Uterus (tissue), 4 donors: ENCODE measurements at places on chromosomes 4 and X. TPM values are rescaled to one million over a fixed set of nuclear protein-coding genes. Genes with fewer than 3 reads are reported as not detected.

The GAGE12F gene
- total RNA-seq = not detected

The CT83 gene
- total RNA-seq = not detected

The SLC38A5 gene
- 8.1 TPM for total RNA-seq

The TCEAL2 gene
- total RNA-seq = 34.9 TPM

The UGT2B17 gene
- not detected for total RNA-seq

The CENPVL1 gene
- total RNA-seq = not detected

The DCAF4L1 gene
- total RNA-seq = not detected

DNA sequence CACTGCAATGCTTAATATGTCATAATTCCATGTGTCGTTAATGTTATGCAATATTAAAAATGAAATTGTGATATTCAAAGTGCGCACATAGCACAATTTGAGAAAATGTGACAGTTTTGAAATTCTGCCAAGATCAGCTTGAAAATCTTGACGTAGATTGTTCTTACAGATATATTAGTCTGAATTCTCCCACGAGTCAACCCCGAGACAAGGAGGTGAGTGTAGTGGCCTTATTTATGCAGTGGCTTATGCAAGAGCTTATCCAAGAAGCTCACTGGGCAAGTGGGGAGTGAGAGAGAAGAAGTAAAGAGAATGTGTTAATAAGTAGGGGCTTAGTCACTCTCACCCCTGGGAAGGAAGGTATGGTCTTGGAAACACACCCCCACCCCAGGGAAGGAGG lies 286.1 kb upstream of the STS start:
- no peak for DNase-seq

DNA sequence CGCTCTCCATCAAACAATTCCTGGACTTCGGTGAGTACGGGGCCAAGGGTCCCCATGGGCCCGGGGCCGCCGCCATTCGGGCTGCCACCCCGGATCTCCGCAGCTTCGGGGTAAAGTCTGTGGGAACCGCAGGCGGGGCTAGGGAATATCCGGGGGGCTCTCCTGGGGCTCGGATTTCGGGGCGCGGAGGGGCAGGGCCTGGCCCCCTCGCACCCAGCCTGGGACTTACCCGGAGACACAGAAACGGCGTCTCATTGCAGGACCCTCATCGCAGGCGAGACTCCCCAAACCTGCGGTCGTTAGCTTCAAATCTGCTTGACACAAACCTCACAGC lies 413 bp downstream of the PDK3 start:
- DNase-seq = no peak

DNA sequence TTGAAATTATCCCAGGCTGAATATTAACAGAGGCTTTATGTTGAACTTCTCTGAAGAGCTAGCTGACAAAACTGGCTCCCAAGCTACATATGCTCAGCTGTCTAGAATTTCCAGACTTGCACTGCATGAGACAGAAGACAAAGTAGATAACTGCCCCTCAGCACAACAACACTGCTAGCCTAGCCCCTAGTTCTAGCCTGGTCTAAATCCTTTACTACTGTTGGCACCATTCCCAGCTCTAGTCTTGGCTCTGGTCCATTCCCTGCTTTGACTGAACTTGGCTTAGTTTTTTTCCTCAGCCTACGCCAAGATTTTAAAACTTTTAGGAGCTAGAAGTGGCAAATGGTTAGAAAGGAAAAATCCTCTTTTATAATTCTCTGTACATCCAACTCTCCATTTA lies 7.6 kb upstream of the OPHN1 start:
- peak; percentile 86 for DNase-seq

DNA sequence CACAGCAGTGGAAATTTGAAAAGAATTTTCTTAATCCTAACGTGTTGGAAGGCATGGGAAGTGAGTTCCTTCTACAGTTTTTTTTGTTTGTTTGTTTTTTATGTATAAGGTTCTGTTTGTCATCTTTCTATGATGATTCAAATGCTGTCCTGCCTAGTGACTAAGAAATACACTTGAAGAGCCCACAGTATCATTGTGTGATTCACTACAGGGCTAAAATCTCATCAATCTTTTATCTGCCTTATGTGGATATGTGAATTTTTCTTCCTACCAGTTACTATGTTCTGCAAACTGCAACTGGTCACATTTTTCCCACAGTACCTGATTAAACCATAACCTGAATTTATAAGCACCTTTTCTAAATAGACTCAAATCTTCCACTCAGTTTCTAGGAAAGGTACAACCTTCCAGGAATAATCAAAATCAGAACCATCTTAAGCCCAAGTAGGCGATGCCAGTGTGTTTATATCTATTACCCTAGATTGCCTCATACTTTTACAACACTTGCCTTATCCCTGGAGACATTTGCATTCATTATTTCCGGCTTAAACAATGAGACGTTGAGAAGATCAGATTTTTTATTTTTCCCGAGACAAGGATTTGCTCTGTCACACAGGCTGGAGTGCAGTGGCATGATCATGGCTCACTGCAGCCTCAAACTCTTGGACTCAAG lies 214.6 kb upstream of the GALNT7 start:
- no peak for DNase-seq

DNA sequence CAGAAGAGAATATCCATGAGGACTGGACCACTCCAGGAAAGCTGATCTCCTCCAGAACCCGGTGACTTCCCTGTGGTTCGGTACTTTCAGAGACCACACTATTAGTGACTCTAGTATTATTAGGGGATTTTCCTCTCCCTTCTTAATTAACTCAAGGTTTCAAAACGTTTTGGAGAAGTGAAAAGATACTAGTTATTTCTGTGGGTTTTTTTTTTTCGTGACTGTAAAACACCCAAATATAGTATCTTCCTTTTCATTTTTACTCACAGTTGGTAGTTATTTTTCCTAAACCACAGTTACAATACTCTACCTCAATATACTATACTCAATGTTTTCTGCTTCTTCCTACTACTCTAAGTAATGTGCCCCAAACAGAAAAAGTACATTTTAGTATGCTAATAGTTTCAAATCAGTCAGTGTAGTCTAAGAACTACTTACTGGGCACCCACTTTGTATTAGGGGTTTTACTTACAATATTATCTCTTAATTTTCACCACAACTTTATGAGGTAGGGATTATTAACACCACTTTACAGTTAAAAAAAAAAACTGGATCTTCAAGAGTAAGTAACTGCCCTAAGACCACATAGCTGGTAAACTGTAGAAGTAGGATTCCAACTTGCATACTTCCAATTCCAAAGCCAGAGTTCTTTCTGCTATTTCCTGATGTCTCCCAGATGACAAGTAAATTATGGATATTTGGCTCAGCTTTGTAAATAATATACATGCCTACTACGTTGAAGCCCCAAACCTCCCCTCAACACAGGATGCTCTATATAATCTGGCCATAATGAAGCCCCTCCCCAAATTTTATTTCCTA lies 45.0 kb downstream of the SLC9A7 start:
- no peak for DNase-seq

DNA sequence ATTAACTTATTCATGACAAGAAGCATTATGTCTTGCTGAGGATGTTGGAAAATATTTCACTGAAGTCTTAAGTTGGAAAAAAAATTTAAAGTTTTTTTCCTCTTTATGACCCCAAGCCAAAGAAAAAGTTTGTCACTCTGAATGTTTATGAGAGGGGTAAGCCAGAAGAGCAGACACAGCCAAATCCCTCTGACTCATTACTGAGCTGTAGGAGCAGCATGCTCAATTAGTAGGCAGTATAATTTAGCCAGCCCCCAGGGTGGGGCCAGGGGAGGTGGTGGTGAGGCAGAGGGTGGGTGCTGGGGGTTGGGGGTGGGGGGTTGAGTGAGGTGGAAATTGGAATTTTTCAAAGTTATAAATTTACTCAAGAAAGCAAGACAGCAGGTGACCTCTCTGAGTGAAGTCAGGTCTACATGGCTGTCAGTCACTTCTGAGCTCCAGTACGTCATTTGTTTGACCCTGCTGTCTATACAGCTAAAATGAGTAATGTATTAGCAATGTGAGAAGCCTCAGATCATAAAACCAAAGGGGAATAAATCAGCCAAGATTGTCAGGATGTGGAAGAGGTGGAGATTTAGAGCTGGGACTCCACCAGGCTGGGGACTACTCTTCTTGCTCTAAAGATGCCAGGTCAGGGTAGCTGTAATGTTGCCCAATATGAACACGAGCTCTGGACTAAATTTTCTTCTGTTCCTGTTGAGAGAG lies 98.8 kb upstream of the NDP start:
- no peak for DNase-seq

DNA sequence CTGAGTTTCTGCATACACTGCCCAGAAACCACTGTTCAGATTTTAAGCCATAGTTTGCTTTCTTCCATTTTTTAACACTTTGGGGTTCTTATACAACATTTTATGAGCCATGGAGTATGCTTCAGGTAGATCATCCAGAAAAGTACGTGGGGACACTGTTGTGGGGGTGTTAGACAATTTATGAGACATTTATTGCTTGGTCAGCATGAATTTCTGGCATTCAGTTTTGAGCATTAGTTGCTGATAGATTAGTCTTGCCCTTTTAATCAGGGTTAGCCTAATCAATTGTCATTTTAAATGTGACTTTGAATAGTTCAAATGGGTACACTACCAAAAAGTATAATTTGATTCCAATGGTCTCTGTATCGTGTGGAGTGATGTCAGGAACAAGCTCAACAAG lies 434.9 kb downstream of the GPM6A start:
- no peak for DNase-seq

GRCh38 chr4:75432683-75433082 lies 81.5 kb downstream of the RCHY1 start:
- DNase-seq = no peak

GRCh38 chr4:56708146-56708545 lies 27.1 kb upstream of the HOPX start:
- no peak for DNase-seq

DNA sequence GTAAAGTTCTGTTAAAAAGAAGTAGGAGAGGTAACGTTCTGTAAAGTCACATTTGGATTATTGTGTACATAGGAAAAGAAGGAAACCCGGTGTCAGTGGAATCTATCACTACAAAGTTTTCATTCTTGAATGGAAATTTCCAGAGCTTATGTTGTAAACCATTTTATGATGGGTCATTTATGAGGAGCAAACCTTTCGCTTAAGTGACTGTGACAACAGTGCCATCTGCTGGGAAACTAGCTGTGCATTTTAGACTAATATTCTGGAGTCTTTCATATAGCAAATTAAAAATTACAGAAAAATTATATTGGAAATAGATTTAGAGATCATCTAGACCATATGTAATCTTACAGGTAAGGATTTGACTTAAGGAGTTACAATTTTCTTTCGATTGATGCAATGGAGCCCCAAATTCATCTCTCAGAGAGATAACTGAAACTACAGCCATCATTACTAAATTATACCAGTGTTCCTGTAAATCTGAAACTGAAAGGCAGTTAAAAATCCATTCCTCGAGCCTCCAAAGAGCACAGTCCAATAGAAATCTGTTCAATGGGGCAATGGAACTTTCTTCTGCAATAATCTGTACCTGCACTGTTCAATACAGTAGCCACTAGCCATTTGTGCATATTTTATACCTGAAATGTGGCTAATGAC lies 26.9 kb downstream of the ASB9 start:
- no peak for DNase-seq

DNA sequence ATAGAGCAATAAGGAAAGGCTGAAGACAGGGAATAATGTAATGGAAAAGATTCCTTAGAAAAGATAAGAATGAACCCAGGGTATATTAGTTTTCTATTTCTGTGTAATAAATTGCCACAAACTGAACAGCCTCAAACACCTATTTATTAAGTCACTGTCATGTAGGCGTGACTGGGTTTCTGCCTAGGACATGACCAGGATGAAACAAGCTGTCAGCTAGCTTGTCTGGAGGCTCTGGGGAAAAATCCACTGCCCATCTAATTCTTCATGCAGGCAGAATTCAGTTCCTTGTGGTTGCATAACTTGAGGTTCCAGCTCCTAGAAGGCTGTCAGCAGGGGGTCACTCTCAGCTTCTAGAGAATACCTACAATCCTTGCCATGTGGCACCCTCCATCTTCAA lies 277.7 kb downstream of the TMA16 start:
- no peak for DNase-seq

DNA sequence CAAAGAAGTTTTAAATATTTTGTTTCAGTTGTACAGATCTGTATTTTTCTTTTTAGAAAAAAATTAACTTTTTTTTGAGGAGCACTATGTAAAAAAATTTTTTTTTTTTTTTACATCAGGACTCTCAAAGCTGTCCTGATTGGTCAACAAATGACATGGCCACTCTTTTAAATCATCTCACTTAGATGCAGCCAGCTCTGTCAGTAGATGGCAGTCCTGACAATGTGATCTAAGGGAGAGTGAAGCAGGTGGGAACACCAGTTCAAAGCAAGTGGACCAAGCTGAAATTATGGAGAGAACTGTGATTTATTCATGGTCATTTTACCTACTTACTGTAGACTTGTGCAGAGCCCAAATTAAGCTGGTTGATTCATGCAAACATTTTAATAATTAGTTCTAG lies 174.7 kb upstream of the GPRIN3 start:
- no peak for DNase-seq

DNA sequence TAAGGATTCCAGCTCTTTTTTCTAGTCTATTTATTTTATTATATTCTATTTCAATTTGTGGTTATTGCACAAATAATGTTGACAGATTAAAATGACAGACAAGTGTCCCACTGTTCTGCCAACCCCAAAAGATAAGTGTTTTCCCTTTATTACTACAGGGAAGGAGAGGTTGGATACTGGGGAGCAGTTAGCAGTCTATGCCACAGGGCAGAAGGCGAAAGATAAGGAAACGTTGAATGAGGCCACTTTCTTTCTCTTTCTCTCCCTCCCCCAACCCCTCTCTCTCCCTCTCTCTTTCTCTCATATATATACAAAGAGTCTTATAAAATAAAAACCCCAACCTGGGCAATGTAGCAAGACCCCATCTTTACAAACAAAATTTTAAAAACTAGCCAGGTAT lies 31.6 kb downstream of the SLC9A6 start:
- no peak for DNase-seq

GRCh38 chr4:117783716-117784115 lies 250.6 kb upstream of the NDST3 start:
- no peak for DNase-seq

DNA sequence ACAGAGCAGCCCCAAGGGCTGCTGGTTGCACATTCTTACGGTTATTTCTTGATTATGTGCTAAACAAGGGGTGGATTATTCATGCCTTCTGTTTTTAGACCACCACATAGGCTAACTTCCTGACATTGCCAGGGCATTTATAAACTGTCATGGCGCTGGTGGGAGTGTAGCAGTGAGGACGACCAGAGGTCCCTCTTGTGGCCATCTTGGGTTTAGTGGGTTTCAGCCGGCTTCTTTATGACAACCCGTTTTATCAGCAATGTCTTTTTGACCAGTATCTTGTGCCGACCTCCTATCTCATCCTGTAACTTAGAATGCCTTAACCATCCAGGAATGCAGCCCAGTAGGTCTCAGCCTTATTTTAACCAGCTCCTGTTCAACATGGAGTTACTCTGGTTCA lies 212.4 kb upstream of the GRID2 start:
- no peak for DNase-seq

GRCh38 chr4:87068583-87069021 lies 133.8 kb downstream of the AFF1 start:
- no peak for DNase-seq

- no peak for DNase-seq
These were observed 8.1 kb downstream of the SCARB2 start for GRCh38 chr4:76205476-76205875.

- DNase-seq = no peak
These were observed 1028.1 kb downstream of the C4orf33 start for GRCh38 chr4:130124066-130124465.
